Cerebellar cortex (tissue), 1 donor: ENCODE measurements at places on chromosomes 3 and 15.

GRCh38 chr3:47425383-47425778 is 44.6 kb downstream of the PTPN23 start:
- DNase-seq, result no peak

GRCh38 chr3:189233225-189233858 is 61.6 kb downstream of the TPRG1 start:
- peak; percentile 92 for DNase-seq

- DNase-seq, result no peak
Measured at GRCh38 chr3:192494174-192494573, 233.2 kb downstream of the FGF12 start.

GRCh38 chr15:25763331-25763751 is 99.8 kb downstream of the ATP10A start:
- DNase-seq, result peak; percentile 63

- no peak for DNase-seq
Measured at GRCh38 chr3:107627962-107628542, 105.3 kb downstream of the BBX start.

DNA sequence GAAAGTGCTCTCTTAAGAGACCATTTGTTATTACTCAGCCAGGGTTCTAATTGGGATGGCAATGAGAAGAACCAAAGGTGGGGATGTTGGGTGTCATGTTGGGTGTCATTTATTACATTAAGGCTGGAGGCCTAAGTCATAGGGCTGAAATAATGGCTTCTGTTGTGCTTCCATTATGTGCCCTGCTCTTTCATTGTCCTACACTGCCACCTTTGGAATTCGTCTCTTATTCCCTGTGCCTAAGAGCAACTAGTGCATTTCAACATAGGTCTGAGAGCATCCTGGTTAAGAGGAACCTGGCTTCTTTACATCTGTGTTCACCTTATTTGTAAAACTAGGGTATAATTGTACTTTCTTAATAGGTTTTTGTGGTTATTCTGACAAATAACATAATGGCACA is 32.2 kb downstream of the RIOX2 start:
- no peak for DNase-seq

- no peak for DNase-seq
Measured at GRCh38 chr3:59540696-59541095, 490.9 kb upstream of the CFAP20DC start.

DNA sequence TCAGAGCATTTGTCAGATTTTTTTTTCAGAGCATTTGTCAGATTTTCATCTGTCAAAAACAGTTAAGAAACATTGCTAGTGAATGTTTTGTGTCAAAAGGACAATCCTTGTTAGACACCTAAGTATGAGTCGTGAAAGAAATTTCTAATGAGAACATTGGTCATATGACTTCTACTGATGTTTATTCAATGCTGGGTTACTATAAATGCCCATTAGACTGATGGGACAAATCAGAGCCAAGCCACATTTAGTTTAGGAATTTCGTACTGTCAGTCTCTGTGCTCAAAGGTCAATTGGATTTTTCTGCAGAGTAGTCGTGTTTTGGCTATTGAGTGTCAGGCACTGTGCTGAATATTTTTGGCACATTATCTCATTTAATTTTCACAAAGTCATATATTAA is 31.6 kb downstream of the TSC22D2 start:
- no peak for DNase-seq

GRCh38 chr3:13407926-13408325 is 12.2 kb downstream of the NUP210 start:
- no peak for DNase-seq

DNA sequence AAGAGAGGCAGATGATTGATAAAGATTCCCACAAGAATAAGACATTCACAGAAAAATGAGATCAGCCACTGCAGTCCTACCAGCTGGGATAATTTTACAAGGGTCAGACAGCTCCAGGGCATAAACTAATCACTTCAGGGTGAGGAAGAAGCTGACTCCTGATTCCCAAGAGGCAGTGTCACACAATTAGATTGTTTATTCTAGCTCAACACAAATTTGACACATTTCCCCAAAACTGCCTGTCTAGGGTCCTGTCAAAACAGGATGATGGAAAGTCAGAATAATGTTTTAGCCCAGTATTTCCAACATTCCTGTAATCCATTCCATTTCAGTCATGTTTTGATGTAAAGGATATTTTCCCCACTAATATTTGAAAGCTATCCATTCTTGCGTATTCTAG is 110.8 kb downstream of the TNIK start:
- no peak for DNase-seq

- DNase-seq, result no peak
Measured at GRCh38 chr15:76963596-76963995, 31.3 kb upstream of the PSTPIP1 start.

GRCh38 chr3:122913539-122914100 is 113.9 kb downstream of the SEMA5B start:
- no peak for DNase-seq

DNA sequence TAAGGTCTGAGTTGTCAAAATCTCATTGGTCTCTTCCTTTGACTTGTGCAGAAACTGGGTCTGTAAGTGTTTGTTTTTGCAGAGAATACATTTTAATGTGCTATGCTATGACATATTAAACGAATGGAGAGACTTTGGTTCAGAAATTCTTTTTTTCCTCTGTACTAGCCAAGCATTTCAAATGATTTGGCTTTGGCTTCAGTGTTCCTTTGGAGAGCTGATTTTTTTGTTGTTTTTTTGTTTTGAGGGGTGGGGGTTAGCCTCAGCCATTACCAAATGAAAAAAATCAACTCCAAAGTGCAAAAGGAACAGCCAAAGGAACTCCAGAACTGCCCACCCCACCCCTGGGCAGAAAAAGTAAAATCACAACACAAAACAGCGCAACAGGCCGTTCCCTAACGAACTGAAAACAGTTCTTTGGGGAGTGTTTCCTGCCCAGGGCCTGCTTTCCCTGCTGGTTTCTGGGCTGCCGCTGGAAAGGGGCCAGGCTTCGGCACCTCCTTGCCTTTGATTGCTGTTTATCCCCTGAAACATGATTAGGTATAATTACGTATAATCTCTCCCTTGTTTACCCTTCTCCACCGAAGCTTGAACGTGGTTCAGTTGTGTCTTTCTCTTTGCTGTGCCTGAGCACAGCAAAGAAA is 57.6 kb upstream of the NEO1 start:
- peak; percentile 4 for DNase-seq

DNA sequence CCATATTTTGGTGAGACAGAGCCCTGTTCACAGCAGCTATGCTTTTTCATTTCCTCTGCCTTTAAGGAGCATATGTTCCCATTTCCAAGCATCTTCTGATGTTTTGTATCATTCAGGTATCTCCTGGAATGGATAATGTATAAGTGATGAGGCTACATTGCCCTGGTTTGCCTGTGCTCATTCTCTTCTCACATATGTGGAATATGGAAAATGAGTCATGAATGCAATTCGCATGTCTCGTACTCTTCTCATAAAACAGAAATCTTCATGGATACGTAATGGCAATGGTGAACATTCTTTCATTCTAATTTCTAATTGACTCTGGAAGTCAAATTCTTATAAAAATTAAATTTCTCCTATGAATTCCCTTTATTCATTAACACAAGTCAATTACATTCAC is 143.1 kb downstream of the CDIN1 start:
- DNase-seq, result no peak

DNA sequence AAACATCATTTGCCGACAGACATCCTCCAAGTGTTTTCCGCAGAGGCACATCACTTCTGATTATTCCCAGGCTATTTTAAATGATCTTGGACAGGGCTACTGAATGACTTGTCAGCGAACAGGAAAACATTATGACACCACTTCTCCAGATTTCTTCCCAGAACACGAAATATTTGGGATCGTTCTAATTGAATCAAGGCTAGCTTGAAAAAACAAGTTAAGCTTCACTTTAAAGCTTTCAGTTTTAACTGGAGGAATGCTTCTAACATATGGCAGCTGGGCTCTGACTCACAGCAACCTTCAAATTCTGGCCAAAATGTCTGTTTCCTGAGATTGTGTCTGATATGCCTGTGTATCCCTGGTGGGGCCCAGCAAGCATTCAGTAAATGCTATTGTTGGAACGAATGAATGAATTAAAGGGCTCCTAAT is 127.0 kb upstream of the ICE2 start:
- peak; percentile 74 for DNase-seq

- no peak for DNase-seq
Measured at GRCh38 chr3:162022911-162023310, 526.3 kb downstream of the OTOL1 start.

- DNase-seq, result no peak
Measured at GRCh38 chr3:176909044-176909443, 288.2 kb downstream of the TBL1XR1 start.

- DNase-seq, result no peak
Measured at GRCh38 chr15:94230883-94231722, at the start of gene MCTP2. TSS of gene MCTP2 (plus strand) at chr15:94231561. CDS start at chr15:94298266, 66,705 bp downstream.

GRCh38 chr3:89474333-89475130 is 367.1 kb downstream of the EPHA3 start:
- no peak for DNase-seq

- DNase-seq, result no peak
Measured at GRCh38 chr15:75231836-75232235, 26.3 kb upstream of the GOLGA6C start.

DNA sequence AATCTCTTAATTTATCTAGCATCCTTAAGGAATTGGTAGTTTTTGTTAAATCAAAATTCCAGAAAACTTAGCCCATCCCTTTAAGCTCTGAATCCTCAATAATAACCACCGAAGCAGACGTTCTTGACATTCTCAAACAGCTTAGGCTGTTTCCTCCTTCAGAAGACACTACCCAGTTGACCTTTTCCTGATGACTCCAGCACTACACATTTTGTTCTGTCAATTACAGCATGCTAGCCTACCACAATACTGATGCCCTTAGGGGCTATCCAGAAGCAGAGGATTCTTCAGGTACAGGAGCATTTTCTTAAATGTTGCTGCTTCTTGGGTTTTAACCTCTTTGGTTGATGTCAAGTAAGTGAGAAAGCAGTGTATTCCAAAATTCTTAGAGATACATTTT is 33.4 kb downstream of the ETV5 start:
- no peak for DNase-seq

GRCh38 chr15:70852501-70853317 is 1.2 kb downstream of the LARP6 start:
- DNase-seq, result peak; percentile 32

DNA sequence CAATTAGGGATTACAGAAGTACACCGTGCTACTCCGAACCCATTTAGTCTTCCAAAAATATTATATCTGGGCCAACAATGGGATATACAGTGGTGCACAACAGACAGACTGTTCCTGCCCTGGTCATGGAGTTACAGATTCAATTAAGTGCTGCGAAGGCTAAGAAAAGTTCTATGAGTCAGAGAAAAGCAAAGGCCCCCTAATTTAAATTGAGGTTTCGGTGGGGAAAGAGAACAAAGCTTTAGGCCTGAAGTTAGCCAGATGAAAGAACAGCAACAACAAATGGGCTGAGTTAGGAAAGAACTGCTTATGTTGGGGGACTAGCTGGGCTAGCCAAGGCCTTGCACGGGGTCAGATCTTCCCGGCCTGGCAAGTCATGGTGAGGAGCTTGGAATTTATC is 131.8 kb downstream of the MDFIC2 start:
- no peak for DNase-seq

DNA sequence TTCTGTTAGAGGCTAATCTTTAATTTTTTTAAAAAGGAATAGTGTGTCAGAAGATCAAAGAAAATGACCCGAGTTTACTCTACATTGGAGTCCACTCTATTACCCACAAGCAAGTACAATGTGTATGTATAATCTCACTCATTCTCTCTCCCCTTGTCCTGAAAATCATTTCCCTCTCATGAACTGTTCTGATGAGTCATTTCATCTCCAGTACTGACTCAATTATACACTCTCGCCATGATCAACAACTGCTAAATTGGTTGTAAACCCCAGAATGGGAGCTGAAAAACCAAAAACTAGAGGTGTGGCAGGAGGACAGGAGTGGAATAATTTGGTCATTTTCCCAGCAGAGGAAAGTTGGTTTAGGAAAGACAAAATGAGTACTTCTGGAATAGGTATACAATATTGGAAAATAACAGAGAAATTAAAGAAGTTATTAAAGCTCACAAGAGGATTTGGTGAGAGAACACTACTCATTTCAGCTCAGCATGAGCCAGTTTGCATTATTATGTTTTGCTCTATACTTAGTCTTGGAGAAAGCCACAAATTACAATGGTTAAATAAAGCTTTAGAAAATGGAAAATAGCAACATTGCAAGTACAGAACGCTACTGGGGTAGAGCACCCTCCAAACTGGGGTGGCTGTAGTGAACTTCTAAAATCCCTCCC is 144.3 kb upstream of the PFN2 start:
- peak; percentile 11 for DNase-seq

DNA sequence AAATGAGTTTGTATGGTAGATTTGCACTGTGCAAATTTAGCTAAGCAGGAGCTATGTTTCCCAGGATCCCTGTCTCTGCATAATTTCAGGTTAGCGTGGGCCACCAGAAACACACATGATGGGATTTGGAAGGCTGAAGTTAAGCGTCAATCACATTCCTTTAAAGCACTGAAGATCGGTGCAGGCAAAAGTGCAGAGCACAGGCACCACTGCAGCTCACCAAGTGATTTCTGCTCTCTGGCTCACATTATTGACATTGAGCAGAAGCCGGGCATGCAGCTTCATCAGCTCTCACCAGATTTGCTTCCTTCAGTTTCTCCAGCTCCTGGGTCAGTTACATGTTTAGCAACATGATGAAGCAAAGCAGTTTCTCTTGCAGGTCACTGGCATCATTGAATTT is 256.4 kb upstream of the TGFBR2 start:
- DNase-seq, result no peak

DNA sequence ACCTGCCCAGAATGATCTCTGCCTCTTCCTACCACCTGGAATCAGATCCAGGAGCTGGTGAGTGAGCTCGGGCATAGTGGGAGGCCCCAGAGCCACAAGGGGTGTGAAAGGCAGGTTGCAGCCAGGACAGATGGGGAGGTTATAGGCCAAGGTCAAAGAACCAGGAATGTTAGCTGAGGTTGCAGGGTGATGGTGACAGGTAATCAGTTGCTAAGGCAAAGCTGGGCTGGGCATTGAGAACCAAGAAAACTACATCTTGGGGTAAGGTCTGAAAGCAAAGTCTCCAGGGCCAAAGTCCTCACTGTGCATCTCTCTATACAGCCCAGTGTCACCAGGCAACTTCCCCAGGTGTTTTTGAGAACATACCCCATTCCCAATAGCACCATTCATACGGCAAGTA is 38.4 kb upstream of the SLC6A11 start:
- no peak for DNase-seq

DNA sequence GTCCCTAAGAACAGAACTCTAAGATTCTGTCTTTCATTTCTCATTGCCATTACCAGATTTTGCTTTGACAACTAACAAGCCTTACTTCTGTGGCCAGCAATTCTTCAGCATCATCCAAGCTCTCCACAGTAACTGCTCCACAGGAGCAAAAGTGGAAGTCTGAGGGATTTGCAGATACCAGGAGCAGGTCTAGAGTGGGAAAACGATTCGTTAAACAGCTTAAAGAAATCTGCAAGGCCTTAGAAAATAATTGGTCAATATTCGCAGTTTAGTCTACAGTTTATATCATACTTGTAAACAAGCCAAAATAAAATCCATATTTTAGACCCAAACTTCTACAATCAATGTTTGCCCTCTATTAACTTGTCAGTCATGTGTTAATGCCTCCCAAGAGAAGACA is 24.1 kb downstream of the MYH15 start:
- DNase-seq, result no peak
